ENCODE measurements at places on chromosomes 4 and X.
A peak's percentile ranks its signal among the peaks of the same experiment; 100 is the strongest.

DNA sequence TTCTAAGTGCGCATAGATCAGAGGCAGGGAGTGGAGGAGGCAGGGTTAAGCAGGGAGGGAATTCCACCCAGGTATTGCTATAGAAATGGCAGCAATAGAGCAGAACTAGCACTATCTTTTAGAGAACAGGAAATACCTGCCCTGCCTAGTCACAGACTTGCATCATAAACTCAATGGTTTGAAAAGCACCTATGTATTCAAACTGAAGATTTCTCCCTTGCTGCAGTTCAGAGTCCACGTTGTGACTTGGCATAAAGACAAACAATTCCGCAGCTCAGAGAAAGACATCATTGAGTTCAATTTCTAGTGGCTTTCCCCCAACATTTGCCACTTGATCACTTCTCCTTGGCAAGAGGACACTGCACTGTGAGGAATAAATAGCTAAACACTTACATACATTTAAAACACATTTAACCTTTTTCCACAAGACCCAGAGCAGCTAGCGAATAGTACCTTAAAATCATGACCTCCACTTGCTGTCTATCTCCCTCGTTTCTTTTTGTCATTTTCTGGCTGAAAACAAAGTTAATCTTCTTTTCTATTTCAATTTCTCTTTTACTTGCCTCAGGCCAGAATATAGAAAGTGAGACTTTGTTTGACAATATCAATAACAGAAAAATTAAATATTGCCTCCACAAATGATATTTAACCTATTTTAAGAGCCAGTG, 42.4 kb downstream of the SLC7A11 start:
- no peak for DNase-seq

- no peak for DNase-seq
Observed at GRCh38 chr4:152258804-152259708, 276.8 kb downstream of the FBXW7 start.

DNA sequence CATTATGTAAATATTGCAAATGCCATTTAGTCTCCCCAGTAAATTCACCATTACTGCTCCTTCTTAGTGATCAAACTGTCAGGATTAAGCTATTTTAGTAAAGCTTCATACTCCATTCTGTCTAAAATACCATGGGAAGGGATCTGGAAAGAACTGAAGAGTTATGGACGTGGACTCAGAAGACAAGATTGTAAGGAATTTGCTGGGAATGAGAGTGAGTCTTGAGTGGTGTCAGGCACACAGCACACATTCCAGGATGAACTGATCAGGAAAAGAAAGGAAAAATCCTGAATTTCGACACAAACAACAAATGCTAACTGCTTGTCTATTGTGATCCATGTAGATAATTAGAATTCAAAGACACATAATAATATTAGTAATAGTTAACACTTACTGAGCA, 311.0 kb downstream of the CENPC start:
- DNase-seq: peak; percentile 19

GRCh38 chr4:26076896-26077295, 162.9 kb downstream of the SMIM20 start:
- no peak for DNase-seq

- no peak for DNase-seq
Observed at GRCh38 chrX:23756165-23756564, 13.1 kb upstream of the ACOT9 start.

DNA sequence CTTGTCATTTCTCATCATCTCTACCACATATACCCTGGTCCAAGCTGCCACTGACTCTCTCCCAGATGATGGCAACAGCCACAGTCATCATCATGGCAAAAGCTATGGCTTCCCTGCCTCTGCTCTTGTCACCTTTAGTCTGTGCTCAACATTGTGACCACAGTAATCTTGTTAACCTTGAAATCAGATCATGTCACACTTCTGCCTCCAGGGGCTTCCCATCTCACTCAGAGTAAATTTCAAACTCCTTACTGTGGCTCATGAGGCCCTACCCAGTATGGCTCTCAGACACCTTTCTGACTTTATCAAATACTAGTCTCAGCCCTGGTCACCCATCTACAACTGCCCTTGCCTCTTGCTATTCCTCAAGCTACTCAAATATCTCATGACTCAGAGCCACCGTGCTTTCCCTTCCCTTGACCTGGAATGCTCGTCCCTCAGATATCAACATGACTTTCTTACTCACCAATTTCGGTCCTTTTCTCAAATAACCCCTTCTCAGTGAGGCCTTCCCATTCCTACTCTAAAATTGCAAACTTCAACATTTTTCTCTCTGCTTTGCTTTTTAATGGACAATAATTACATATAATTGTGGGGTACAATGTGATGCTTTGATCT, 41.1 kb upstream of the STIM2 start:
- no peak for DNase-seq

GRCh38 chrX:72269671-72270251, 7.3 kb downstream of the RPS4X start:
- DNase-seq: no peak

GRCh38 chr4:174248407-174248806, 35.1 kb downstream of the FBXO8 start:
- no peak for DNase-seq

DNA sequence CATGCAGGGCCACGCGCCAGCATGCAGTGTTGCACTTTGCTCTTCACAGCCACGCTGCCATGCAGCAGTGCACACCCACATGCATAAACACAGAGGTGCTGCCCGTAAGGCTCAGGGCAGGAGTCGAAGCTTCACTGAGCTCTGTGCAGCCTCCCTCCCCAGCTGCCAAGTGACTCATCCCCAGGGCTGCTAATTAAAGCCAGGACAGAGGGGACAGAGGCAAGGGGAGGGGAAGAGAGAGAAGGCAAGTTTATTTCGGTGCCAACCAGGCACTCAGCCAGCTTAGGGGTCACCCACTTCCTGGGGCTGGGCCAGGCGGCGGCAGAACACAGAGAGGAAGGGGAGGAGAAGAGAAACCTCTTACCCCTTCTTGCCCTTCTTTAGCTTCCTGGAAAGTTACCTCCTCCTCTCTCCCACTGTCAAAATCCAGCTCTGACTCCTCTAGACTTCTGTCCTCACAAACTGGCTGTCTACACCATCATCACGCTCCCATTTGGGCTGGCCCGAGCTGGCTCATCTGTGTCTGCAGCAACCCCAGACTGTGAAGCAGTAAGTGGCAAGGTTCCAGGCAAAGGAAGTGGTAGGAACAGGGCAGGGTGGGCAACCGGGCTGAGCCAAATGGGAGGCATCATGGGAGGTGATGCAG, 6.2 kb upstream of the IQSEC2 start:
- no peak for DNase-seq

DNA sequence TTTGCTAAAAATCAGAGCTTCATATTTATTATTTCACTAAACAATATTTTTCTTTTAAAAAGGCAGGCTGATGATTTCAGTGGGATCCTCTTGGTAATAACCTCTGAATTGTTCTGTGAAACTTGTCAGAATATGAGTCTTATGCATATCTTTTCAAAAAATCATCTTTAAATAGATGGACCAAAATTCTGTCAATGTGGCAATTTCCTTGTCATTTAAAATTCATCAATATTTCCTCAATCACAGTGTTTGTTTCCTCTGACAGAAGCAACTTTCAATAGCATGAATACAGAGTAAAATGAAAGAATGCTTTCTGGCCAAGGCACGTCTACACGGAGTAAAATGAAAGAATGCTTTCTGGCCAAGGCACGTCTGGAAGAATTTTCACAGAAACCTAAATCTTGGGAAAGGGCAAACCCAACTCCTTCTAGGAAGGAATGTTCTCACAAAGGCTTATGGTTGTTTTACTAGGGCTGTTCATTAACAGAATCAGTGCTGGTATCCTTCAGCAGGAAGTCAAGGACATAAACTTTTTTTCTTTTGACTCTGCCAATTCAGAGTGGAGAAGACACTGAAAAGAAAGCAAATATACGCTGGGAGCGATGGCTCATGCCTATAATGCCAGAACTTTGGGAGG, 99.0 kb upstream of the GPR34 start:
- no peak for DNase-seq

DNA sequence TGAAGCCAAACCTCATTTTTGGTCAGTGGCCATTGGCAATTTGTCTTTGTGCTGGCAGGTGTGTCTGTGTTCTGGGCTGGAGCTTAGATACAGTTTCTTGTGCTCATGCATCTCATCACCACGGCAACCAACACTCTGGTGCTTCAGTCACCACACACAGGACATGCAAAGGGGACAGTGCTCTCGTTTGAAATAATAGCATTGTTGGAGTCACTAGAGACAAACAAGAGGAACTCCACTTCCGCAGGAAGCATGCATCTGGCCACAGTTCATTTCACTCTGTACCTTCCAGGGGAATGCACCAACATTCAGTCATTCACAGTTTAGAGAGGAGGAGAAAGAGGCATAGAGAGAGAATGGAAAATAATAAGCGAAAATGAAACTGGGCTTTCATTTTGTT, 267.4 kb downstream of the ANK2 start:
- DNase-seq: no peak

GRCh38 chr4:84238247-84239090, 260.6 kb downstream of the NKX6-1 start:
- peak; percentile 29 for DNase-seq

GRCh38 chrX:21295246-21295820, 78.9 kb upstream of the CNKSR2 start:
- no peak for DNase-seq

- no peak for DNase-seq
Observed at GRCh38 chr4:100641336-100641735, 123.5 kb upstream of the EMCN start.

DNA sequence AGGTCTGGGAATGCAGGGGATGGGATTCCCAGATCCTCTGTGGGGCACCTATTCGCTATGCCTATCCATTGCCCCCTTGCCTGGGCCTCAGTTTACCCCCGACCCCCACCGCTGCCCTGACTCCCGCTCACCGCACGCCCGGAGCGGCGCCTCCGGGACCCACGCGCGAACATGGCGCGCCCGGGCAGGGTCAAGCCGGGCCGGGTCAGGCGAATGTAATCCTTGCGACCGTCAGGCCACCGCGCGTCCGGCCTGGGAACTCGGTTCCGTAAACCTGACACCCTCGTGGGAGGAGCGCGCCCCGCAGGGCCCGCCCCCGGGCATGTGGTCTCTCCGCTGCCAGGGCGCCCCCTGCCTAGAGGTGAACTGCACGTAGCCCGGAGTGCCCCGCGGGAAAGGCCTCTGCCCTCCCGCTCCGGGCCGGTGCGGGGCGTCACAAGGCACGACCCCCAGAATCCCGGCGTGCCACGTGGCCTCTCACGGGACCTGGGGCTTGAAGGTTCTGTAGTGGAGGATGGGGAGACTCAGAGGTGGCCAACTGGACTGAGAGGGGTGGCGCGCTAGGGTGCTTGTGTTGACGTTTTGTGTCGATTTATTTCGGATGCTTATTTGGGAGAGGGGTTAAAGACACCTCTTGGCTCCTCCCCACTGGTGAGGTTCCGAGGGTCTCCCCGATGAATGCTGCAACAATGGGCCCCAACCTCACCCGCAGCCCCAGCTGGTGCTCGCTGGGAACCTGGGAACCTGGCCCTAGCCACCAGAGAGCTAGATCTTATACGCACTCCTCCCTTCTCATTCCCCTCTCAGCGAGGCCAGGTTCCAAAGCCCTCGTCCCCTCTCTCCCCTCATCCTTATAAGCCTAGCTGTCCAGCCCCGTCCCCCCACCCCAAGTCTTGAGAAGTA, at the start of gene PRICKLE3:
TSS of gene PRICKLE3 (minus strand) at position 249 of the 903 bp plus-strand sequence. CDS start at position 173, 76 bp downstream.
- no peak for DNase-seq

DNA sequence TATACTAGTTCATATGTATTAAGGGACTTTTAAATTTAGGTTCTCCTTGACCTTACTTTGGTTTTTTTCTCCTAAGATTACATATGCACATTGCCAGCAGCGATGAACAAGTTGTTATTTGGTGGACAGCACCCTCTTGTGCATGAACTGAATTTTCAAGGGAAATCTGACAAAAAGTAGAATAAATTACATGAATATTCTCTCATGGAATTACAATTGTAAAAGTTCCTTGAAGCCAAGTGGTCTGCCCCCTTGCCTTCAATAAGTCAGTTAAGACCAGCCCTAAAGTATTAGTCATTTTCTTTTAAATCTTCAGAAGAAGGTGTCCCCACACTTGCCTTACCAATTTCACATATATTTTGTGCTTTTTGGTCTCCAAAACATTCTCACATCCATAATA, 30.7 kb upstream of the SMARCA5 start:
- peak; percentile 5 for DNase-seq

GRCh38 chrX:23334848-23335599, at the start of gene PTCHD1:
TSS of gene PTCHD1 (plus strand) at chrX:23334849. CDS start at chrX:23334876, 27 bp downstream.
- DNase-seq: no peak

GRCh38 chrX:44903830-44904530, 31.0 kb downstream of the KDM6A start:
- DNase-seq: no peak

GRCh38 chr4:128649575-128650205, 159.8 kb upstream of the JADE1 start:
- DNase-seq: peak; percentile 24

GRCh38 chr4:7790999-7791398, 148.7 kb downstream of the AFAP1 start:
- DNase-seq: no peak

- no peak for DNase-seq
Observed at GRCh38 chrX:46727441-46727840, 31.5 kb downstream of the SLC9A7 start.

DNA sequence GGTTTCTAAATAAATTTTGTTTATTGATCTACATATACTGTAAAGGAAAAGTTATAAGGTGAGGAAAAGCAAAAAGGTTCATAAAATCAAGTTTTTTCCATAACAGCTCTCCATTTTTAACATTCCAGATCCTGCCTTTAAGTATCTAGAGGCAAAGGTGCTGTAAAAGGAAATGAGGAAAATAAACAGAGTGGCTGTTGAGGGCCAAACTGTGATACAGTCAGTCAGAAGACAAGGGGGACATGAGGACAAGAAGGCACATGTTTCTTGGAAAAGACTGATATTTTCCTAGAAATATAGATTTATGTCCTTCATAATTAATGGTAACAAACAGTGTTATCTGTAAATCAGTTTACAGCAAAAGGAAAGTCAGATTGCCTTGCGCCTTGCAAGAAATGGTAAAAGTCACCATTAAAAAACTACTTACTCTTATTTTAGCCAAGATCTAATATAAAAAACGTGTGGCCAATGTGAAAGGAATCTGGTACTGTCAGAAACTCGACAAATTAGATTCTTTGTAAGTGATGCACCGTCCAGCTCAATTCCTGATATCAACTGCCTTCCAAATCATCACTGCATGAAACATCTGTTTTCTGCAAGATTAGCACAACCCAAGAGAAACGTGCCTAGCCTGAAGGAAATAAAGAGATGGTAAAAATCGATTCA, 34.0 kb upstream of the VEGFD start:
- peak; percentile 75 for DNase-seq

- DNase-seq: no peak
Observed at GRCh38 chrX:118496763-118497079, 1.1 kb downstream of the DOCK11 start.

- DNase-seq: no peak
Observed at GRCh38 chr4:37917388-37917787, 26.5 kb downstream of the TBC1D1 start.

DNA sequence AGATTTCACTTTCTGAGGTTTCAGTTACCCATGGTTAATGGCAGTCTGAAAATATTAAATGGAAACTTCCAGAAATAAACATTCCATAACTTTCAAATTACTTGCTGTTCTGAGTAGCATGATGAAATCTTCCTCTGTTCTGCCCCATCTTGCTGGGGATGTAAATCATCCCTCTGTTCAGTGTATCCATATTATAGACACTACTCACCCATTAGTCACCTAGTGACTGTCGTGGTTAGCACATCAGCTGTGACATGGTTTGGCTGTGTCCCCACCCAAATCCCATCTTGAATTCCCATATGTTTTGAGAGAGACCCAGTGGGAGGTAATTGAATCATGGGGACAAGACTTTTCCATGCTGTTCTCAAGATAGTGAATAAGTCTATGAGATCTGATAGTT, 125.5 kb upstream of the GIMD1 start:
- peak; percentile 24 for DNase-seq
